ENCODE measurements at places on chromosomes 5 and 9.

DNA sequence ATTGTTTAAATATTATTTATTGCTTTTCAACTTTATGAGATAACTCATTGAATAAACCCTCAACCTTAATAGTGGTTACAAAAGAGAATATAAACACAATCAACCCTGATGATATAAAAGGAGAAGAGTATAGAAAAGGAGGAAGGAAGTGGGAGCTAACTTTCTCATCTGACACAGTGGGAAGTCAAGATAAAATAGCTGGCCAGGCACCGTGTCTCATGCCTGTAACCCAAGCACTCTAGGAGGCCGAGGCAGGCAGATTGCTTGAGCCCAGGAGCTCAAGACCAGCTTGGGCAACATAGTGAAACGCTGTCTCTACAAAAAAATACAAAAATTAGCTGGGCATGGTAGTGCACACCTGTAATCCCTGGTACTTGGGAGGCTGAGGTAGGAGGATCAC, 93.5 kb downstream of the PPP2R2B start:
- DNase-seq, result no peak

GRCh38 chr5:33901156-33901555, 9.4 kb upstream of the ADAMTS12 start:
- no peak for DNase-seq

DNA sequence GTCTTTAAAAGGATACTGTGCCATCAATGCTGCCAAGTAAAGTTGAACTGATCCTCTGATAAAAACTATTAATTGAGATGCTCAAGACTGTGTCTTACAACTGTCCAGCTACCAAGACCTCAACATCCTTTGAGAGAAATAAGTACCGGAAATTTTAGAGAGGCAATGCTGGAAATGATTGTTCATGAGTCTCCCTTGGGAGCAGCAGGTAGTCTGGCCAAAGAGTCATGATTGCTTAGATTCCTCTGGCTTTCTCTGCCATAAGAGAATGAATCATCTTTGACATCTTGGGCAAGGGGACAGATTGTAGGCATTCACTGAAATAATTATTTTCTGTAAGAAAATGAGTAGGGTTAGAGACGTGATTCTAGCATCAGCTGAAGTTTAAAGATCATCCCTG, 466.6 kb upstream of the DAB2 start:
- DNase-seq, result no peak

- DNase-seq, result no peak
These were observed 38.7 kb downstream of the TTC39B start for GRCh38 chr9:15268317-15268716.

DNA sequence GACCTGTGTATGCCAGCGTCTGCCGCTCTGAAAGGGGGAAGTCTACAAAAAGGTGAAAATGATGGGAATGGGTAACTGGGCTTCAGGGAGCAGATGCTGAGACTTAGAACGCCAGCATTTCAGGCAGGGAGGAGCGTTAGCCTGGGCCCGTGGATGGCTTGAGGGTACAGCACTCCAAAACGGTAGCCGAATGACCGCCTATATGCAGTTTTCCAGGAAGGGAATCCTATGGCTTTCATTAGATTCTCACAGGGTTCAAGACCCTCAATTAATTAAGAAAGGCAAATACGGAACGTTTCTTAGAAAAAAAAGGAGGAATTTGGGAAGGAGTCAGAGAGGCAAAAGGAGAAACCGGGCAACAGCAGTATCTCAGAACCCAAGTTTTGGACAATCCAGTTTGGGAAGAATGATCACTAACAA, 639 bp downstream of the AMACR start:
- no peak for DNase-seq

DNA sequence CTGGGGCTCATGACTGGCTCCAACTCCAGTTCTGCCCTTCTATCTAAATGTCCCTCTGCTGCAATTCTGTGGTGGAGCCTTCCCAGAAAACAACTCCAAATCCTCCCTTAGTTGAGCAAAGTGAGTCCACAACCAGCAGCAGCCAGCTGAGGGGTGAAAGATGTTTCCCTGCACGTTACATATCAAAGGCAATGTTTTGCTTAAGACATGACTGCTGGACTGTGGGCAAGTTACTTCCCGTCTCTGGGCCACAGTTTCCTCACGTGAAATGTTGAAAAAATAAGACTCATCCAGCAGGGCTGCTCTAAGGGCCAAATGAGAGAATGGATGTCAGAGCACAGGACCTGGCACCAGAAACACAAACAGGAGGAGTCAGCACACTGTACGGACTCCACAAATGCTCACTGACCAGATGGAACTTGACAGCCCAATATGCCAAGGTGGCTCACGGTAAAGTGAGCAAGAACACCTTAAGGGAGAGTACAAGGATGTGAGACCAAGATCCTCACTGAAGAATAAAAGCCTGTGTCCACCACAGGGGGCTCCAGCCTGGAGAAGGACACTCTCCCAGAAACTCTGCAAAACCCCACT, 138.4 kb upstream of the ABCA1 start:
- DNase-seq, result no peak

DNA sequence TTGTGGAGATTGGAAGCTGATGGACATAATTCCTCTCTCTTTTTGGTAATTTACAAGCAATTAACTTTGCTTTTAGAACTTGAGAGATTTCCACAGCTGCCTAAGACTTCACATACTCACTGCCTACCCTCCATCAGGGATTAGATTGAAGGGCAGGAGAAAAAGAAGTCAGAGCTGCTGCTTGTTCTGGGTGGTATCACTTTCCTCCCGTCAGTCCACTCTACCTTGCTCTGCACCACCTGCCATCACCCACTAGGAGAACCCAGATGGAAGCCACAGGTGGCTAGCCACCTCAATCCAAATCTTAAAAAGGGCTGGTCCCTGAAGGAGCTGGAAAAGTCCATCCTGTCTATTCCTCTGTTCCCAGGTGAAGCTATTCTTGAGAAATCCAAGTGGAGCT, 10.5 kb downstream of the IRF1 start:
- DNase-seq, result no peak

DNA sequence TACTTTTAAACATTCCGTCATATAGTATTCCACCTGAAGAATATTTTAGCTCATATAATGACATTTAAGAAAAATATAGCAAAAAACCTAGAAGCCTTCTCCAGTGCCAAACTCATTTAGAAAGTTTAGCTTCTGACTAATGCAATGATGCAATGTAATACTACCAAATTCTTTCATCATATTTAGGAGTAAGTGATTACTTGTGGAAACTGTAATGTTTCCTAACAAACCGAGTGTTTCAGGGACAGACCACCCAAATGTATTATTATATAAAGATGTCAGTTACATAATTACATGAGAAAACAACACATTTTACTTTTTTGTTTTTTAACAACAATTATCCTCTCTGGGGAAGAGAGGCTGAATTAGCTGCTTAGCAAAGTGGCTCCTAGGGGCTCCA, 316.2 kb downstream of the ARL15 start:
- no peak for DNase-seq

- DNase-seq, result no peak
These were observed 44.1 kb upstream of the EQTN start for GRCh38 chr9:27340961-27341511.

DNA sequence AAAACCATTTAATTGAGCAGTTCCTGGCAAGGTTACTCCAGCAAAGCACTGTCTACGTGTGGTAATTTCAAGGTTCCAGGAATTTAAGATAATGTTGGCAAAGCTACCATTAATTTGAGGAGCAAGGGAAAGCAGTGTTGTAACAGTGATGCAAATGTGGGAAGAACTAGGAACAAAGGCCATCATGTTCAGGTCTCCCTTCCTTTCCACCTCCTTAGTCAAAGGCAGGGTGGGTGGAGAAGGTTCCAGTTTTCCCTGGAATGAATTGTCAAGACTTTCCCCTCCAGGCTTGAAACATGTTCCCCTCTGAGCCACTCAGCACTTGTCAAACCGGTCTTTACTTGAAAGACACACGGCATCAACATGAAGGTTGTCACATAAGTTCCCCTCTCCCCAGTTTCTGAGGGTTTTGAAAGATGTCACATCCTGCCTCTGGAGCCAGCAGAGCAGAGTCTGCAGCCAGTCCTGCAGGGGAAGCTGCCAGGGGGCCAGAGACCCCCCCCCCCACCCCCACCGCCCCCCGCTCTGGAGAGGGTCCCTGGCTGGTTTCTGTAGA, 226.0 kb downstream of the GAS1 start:
- DNase-seq, result no peak

DNA sequence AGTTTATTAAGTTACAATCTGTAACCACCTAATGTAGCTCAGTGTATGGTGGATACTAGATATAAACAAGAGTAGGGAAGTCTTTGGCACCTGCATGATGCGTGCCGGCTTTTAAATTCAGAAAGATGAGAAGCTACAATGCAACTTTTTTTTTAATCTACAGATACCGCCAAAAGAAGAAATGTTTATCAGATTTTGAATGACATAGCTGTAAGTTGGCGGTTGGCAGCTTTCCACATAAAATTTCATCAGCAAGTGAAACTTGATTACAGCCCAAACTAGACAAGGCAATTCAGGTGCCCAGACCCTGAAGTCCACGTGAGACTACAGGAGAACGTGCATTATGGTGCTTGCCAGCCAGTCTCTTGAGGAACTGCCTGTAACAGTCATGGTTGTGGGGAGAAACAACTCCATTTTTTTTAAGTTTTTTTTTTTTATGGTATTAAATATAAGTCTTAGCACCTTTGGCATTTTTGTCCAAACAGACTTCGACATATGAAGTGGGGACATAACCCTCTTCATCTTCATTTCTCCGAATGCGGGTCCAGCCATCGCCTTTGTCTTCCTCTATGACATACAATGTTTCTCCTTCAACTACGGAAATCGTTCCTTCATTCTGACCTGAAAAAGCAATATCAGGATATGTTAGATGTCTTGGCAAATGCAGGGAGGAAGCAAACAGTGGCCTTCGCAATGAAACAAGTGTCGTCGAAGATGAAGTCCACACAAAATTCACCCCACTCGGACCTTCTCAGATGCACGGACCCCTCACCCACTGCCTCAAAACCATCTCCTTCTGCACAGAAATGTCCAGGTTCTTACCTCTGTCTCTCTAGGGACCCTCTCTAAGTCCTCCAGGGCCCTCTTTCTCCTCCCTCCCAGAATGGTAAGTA, 60.4 kb downstream of the USP20 start:
- no peak for DNase-seq

GRCh38 chr9:18596920-18597319, 123.0 kb downstream of the ADAMTSL1 start:
- DNase-seq, result no peak

GRCh38 chr5:133253070-133253469, 201.3 kb downstream of the HSPA4 start:
- DNase-seq, result no peak

DNA sequence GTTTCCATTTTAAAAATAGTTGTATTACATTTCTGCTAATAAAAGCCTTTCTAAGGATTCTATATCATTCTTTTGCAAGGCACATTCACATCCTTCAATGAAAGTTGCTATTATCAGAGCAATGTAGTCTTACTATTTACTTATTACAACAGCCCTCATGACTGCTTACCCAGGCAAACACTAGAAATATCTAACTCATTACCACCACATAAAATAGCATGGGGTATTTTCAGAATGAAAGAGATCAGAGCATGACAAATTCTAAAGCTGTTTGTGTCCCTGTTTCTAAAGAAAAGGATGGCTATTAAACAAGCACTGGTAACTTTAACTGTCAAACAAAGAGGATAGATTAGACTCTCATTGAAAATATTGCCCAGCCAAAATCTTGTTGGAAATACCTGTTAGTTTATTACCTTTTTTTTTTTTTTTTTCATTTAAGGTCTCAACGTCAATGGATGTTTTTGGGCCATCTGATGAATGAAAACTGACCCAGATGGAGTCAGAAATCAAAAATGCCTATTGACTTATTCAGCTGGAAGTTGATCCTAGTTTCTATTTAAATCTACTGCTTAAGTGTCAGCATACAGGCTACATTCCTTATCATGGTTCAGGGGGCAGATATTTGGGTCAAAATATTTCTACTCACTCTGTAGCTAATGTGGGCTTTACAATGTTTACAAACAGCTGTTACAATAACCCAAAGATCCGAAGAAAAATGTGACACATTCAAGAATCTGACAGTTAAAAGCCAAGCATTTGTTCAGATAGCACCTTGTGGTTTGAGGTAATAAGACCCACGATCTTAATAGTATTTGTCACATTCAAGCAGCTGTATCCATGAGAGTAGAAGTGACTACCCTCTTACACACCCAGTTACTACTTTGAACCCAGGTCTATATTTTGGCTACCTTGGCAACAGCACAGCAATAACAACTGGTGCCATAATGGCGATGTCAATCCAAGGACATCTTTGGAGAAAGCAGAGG, 554.8 kb upstream of the MEF2C start:
- no peak for DNase-seq

DNA sequence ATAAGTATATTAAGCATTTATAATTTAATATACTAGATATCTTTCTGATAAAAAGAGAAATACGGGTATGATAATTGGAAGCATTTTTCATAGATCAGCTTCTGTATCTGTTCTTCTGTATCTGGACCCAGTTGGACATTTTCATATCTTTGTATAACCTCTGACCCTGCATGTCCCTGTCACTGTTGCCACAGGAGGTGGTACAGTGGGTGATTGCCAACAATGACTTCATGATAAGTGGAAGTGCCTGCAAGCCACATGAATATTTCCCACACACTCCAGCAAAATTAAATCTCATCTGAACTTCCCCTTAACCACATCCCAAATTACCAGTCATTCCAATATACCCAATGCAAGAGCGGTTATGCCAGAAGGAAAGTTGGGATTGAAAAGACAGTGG, 376.4 kb downstream of the ARRDC3 start:
- DNase-seq, result no peak

DNA sequence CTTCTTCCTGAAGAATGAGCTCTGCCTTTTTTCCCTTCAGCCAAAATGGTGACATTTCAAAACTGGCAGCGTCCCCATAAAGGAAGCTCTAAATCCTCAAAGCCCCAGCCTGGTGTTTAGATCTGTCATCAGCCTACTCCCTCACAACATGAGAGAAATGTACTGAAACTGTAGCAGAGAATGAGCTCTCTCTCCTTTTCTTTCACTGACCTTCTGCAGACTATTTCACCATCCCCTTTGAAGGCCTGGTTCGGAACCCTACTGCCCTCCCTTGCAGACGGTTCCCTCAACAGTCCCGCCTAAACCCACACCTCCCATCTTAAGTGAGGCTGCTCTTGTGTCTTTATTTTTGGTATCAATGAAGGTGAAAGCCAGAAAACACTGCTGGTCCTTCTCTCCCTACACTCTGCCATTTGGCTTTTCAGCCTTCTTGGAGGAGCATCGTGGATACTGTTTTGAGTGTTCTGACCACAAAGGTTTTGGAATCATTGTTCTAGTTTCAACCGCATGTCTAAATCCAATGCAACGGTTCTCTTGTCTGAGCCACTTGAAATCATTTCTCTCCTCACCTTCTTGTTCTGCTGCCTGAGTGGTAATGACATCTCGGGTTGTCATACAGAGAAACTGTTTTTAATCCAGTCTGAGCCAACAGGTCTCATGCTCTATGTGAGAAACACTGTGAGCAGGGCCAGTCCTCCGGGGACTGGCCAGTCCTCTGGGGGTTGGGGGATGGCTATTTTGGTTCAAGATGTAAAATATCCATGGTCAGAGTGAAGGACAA, 39.0 kb downstream of the ITK start:
- DNase-seq, result no peak

- DNase-seq, result no peak
These were observed 348.7 kb upstream of the GRAMD2B start for GRCh38 chr5:126074538-126074937.
